ENCODE measurements at places on chromosomes 7 and 10.
A peak's percentile ranks its signal among the peaks of the same experiment; 100 is the strongest.

DNA sequence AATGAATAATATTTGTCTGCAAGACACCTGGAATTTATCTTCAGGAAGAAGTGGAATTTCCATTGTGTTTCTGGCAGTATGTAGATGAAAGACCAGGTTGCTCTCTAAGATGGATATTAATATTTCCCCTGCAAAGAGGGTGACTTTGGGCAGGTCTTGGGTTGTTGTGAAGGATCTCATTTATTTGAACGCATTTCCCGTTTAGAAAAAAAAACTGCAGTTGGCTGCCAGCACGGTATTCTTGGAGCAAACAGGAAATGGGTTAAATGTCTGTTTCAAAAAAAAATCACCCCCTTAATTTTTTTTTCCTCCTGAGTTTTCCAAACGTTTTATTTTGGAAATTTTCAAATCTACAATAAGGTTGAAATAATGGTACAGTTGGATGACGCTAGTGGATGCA is 11.5 kb downstream of the EIF4H start:
- DNase-seq = no peak

DNA sequence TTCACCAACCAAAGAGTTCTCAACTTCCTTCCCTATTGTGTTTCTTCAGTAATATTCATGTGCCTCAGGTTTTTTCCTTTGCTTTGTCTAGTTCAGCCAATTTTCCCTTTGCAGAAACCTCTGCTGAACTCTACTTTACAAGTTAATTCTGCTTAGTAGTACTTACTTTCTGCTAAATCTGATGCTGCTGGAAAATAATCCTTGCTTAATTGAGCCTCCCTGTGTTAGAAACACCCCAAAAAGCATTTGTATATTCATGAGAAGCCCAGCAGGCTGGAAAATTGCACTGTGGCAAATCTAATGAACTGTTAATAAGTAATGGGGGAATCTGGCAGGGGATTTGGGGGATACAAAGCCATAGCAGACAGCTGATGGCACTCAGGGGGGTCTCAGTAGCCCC is 78.5 kb downstream of the CDCA7L start:
- no peak for DNase-seq

GRCh38 chr10:33233635-33234034 is 100.8 kb downstream of the NRP1 start:
- no peak for DNase-seq

DNA sequence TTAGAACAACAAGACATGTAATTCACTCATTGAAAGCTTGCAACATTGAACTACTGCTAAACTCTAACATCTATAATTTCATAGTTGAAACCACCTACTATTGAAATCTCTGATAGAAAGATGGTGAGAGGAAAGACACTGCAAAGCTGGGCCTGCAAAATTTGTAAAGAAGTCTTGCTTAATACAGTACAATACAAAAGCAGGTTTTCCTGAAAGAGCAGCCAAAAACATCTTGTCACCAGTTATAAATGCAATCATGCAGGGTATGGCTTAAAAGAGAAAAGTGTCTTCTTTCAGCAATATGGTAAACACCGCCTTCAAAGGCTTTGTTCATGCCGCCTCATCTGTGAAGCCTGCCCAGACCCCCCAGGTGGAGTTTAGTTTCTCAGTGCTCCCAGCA is 109.2 kb downstream of the ANK3 start:
- no peak for DNase-seq

GRCh38 chr7:30166155-30166840 is 31.5 kb downstream of the MTURN start:
- no peak for DNase-seq

GRCh38 chr7:50620433-50620832 is 55.2 kb upstream of the DDC start:
- no peak for DNase-seq

GRCh38 chr10:48496831-48497779 is 107.8 kb downstream of the ARHGAP22 start:
- no peak for DNase-seq

GRCh38 chr10:119611433-119611832 is 14.7 kb upstream of the TIAL1 start:
- no peak for DNase-seq

DNA sequence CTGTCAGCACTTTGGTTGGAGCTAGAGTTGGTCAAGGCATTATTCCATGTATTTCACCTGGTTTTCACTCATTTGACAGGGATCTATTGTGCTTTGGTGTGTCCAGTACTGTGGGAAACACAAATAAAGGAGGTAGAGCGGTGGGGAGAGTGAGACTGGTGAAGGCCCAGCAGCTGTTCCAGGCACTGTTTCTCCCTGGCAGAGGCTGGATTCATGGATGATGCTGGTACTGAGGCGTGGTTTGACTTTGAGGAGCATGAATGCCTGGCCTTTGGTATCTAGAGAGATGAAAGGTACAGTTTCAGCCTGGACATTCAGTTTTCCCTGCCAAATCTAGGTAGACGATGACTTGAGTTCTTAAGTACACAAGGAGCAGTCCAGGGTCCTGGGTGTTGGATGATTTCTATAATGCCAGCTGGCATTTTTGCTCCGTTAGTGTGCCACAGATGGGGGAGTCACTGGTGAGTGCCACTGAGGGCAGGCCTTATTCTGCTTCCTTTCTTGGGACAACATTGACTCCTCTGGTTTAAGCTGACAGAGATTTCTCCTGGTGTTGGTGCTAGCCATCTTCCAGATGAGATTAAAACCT is 162.2 kb upstream of the BMPER start:
- DNase-seq = no peak

DNA sequence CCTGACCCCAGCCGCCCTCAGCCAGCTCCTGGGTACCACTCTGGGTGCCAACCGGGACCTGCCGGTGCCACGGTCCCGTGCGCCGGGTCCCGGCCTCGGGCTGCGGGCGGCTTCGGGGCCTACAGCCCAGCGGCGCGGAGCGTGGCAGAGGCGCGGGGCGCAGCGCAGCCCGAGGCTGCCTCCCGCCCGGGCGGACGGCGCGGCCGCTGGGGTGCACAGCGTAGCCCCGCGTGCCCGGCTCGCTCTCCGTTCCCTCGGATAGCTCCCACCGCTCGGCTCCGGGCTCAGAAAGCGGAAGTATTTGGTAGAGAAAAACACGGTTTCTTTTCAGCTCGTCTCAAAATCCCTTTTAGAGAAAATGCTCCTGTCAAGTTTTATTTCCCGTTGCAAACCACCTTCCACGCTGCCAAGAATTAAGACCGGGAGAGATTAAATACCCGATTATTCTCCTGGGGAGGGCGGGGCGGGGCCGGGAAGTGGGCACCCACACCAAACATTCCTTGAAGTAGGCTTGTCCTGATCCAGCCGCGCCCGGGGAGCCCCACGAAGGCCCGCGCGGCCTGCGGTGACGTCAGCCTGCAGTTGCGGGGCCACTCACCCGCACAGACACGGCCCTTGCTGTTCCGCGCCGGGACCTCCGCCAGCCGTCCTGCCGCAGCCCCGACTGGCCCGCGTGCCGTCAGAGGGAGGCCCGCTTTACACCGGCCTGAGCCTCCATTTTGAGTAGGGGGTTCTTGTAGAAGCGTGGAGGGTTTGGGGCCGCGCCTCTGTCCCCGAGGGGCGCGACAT is 7.2 kb downstream of the HOXA13 start:
- DNase-seq = no peak

- DNase-seq = no peak
Observed at GRCh38 chr10:127982601-127983000, 75.7 kb downstream of the PTPRE start.

- no peak for DNase-seq
Observed at GRCh38 chr10:14751921-14752320, 22.8 kb downstream of the FAM107B start.

DNA sequence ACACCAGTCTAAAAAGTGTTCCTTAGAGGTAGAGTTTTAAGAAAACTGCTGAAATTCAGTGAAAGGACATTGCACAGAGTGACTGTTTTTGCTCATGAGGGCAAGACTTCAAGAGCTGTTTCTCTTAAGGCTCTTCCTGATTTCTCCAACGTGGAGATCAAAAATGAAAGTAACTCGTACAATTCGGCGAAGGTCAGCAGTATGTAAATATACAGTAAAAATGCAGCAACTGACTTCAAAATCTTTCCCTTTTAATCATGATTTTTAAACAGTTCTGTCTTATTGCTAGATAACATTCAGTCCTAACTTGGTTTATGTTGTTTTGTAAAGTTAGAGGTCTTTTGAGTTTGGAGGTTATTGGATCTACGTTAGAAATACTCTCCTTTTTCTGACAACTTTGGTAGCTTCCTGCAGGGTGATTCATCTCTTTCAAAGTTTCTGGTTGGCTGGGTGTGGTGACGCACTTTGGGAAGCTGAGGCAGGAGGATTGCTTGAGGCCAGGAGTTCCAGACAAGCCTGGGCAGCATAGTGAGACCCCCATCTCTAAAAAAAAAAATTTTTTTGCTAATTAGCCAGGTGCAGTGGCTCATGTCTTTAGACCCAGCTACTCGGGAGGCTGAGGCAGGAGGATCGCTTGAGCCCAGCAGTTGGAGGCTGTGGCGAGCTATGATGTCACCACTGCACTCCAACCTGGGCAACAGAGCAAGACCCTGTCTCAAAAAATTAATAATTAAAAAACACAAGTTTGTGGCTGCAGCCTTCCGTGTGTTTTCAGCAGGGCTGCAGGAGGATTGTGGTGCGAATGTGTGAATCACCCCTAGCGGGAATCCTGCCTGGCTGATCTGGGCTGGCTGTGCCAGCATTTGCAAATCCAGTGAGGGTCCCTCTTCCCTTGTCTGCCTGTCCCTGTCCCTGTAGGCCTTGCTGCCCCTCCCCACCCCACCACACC is 29.2 kb upstream of the AP5Z1 start:
- DNase-seq = no peak

- no peak for DNase-seq
Observed at GRCh38 chr7:12896316-12896715, 208.9 kb downstream of the ARL4A start.

DNA sequence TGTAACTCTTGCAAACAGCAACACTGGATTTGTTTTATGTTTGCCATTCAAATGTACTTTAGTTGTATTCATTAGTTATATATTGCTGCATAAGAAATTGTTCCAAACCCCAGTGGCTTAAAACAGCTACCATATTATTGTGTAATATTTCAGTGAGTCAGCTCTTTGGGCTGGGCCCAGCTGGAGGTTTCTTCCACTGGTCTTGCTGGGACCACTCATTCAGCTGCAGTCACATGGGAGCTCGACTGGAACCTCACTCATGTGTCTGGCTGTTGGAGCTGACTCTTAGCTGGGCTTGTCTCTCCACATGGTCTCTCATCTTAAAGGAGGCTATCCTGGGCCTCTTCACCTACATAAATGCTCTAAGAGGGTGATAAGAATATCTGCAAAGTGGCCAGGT is 23.2 kb upstream of the PIP4K2A start:
- DNase-seq = no peak

DNA sequence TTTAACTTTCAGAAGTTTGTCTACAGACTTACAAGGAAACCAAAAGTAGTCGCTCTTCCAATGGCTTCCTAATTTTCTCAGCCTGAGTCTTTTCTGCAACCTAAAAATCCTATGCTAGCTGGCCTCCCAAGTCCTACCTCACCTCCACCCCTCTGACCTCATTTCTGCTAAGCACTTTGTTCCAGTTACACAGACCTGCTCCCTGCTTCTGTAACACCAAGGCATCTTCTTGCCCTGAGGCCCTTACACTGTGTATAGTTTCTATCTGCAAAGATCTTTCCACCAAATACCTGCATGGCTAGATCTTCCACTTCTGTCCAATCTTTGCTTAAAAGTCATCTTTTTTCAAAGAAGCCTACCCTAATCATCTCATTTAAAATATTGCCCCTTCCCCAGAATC is 1.9 kb upstream of the SNX13 start:
- DNase-seq = no peak

DNA sequence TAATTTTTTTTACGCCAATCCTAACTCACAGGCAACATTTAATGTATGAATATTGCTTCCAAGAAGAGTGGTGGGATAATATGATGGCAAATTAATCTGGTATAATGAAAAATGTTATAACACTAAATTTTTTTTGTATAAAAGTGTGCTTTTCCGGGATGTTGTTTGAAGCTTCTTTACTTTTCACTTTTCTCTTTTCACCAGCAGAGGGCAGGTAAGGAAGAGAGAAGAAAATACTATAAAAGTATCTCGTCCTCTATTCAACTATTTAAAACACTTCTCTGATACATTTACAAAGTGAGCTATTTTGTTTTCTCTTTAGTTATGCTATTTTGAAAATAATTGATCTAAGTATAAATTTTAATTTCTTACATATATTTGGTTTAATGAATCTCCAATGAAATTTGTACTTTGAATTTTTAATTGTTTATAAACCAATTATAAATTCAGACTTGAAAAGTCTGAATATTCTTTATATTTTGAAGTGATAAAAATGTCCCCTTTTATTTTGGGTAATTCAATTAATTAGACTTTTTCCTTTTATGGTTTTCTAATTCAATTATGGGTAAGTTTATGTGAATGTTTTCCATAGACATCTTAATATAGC is 20.7 kb upstream of the CFTR start:
- no peak for DNase-seq

DNA sequence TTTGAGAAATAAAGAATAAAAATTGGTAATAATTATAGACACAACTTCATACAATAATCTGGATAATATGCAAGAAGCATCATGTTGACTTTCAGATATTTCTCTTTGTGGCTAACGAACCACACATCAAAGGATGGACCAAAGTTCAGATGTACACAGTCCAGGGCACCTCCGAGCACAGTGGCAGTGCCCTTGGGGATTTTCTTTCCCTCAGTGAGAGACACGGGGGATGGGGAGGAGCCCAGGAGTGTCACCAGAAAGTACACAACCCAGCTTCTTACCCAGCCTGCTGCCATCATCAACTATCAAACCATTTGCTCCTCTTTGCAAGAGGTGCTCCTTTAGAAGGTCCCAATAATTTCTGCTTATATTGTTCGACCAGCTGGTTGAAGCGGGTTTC is 33.2 kb downstream of the RBM28 start:
- no peak for DNase-seq

- no peak for DNase-seq
Observed at GRCh38 chr7:22842973-22843372, 20.3 kb upstream of the TOMM7 start.

GRCh38 chr7:104552102-104552501 is 223.7 kb downstream of the LHFPL3 start:
- DNase-seq = peak; percentile 12

DNA sequence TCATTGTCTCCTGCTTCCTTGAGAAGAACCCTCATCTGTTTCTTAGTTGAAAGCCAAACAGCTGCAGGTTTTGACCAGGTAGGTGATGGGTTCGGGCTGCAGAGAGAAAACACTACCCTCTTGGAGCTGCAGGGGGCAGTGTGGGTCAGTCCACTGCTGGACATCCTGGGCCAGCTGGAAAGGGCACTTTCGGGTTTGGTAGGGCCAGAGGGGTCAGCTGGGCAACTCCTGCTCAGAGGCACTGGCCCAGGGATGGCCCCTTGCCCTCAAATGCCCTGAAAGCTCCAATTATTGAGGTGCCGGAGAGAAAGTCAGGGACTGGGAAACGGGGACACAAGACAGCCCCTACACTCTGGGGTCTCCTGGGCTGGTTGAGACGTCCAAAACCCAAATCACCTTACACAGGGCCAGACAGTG is 90.7 kb downstream of the MKI67 start:
- DNase-seq = peak; percentile 48

DNA sequence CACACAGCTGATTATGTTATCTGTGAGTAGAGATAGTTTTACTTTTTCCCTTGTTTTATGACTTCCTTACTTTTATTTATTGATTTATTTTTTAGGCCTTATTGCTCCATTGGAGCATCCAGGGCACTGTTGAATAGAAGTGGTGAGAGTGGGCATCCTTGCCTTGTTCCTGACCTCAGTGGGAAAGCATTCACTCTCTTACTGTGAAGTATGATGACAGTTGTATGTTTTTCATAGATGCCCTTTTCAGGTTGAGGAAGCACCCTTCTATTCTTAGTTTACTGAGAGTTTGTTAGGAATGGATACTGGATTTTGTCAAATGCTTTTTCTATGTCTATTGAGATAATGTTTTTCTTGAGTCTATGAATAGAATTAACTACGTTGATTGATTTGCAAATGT is 88.6 kb downstream of the XRCC2 start:
- no peak for DNase-seq
